ENCODE measurements at places on chromosomes 4 and X.

DNA sequence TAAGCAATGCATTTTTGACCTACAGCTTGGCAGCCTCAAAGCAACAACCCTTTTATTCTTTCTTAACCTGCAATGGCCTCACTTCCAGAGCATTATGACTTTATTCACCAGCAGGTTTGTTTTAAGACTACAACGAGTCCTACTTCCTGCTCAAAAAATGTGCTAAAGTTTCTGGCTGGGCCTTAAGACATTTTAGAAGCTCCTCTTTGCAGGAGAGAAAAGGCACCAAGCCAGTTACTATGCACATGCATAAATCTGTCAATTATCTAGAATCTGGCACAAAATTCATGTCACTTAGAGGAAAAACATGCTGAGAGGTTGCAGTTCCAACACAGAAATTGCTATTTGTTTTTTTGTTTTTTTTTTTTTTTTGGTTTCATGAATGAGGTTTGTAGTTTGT lies 223.0 kb upstream of the EPHA5 start:
- no peak for DNase-seq

DNA sequence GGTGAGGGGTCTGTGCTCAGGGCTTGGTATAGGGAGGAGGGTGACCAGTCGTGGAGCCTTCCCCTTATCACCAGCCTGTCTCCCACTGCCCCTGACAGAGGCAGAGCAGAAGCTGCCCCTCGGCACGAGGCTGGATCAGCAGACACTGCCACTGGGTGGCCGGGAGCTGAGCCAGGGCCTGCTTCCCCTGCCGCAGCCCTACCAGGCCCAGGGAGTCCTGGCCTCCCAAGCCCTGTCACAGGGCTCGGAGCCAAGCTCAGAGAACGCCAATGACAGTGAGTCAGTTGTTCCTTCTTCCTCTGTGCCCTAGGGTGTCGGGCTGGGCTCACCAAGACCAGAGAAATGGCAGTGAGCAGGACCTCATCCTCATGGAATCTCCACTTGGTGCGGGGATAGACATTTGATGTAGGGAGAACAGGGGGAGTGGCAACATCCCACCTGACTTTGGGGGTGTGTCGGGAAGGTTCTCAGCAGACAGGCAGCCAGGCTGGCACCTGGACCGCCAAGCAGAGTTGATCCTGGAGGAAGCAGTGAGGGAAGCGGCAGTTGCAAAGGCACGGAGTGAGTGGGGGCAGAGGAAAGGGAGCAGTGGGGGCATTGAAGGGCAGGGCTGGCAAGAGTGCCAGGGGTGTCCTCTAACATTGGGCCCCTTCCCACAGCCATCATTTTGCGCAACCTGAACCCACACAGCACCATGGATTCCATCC lies 14.3 kb upstream of the UBA1 start:
- no peak for DNase-seq

GRCh38 chr4:139907001-139907809 lies 241.6 kb downstream of the MGST2 start:
- no peak for DNase-seq

DNA sequence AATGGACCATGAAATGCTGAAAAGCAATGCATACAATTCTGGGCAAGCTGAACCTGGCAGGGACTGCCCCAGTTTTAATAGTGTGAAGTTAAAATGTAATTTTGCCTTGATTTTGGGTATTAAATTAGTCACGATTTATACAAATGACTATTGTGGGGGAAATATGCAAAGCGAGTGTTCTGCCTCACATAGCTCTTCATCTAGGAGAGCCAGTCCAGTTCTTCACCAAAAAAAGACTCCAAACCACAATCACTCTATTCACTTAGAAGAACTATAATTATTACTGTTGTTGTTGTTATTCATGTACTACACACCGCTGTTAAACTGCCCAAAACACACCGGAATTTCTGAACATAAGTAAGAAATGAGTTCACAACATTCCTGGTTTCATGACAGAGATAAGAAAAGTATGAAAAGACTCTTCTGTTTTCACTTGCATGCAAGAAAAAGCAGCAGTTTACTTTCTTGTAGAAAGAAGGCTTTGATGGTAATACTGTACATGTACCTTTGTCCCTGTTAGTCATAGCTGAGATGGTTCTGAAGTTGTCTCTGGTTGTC lies 101.9 kb downstream of the QRFPR start:
- no peak for DNase-seq

DNA sequence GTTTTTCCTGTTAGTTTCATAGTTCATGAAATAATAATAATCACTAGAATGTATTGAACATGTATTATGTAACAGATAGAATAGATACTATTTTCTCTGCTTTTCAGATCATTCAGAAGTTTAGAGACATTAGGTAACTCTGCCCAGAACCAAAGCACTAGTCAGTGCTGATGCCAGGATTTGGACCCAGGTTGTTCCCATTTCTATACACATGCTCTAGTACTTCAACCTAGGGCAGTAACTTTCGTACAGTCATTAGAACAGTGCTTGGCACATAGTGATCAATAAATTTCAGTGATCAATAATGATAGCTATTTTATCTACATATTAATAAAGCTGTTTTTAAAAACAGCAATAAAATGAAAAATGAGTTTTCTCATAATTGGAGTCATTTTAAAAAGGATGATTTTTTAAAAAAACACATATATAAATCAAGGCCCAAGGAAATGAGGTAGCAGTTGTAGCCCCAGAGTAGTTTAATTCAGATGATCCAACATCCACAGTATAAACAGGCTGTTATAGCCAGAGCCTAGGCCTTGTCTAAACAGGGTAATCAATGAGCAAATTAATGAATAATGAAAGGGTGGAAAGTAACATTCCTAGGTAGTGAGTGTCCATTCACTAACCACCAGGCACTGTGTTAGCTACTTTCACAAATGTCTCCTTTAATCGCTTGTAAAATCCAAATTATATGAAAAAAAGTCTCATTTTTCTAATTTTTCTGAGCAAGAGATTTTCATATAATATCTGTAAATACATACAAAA lies 25.6 kb downstream of the TXK start:
- no peak for DNase-seq

DNA sequence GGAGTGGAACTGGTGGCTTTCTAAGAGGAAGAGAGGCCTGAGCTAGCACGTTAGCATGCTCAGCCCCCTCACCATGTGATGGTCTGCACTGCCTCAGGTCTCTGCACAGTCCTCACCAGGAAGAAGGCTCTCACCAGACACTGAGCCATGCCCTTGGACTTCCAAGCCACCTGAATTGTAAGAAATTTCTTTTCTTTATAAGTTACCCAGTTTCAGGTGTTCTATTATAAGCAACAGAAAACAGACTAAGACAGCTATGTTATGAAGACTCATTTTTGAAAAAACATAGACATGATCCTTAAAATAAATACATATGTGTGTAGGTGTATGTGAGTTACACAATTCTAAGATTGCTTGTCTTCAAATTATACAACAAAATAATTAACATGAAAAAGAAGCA lies 74.7 kb downstream of the CEP44 start:
- DNase-seq: no peak

DNA sequence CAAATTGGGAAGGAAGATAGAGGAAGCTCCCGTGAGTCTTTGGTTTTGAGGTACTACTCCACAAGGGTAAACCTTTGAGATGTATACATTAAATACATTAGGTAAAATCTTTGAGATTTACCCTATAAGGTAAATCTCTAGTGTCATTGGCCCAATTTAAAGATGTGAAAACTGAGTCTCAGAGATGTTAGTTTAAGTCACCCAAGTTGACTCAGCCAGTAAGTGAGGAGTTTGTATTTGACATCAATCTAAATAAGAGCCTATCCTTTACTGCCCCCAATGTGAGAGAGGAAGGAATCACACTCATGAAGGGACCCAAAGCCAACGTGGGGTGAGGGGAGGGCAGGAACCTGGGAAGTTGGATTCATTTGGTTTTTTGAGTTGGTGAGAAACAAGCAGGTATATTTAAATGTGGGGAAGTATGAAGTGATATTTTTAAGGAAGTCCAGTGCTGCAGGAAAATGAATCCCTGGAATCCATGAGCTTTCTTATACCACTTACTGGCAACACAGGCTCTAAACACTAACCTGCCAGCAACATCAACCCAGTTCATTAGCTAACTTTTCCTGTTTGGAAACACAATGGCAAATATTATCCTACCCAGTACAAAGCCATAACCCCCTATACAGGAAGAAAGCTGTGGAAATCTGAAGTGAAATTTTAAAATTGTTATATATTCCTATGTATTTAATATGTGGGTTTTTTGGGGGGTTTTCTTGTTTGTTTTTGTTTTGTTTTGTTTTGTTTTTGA lies 55.3 kb downstream of the PALLD start:
- no peak for DNase-seq

- no peak for DNase-seq
Observed at GRCh38 chr4:176153124-176153523, 42.3 kb downstream of the SPATA4 start.

DNA sequence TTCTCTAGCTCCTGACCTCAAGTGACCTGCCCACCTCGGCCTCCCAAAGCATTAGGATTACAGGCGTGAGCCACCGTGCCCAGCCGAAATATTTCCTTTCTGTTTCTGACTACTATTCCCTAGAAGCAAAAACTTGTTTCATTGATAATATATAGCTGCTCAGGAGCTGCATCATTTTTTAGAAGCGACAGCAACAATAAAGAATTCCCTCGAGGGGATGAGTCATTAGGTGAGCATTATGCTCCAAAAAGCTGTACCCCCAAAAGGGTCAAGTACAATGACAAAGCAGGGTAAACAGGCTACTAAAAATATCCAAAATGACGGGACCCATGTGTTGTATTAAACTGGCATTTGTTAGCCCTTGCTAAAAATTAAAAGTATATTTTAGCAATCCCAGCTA lies 67.0 kb downstream of the RBM47 start:
- DNase-seq: no peak

DNA sequence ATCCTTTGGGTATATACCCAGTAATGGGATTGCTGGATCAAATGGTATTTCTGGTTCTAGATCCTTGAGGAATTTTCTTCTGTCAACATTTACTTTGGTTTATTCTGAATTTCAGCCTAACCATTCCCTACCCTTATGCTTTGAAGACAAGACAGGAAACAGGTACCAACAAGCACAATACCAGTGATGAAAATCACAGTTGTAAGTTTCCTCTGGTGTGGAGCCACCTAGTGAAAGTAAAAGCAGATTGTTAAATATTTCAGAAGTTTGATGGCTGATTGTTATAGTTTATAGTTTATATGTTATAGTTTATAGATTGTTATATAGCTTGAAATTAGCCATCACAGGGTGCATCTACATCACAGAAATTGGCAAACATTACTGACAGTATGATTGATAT lies 104.5 kb upstream of the AGA start:
- DNase-seq: no peak

DNA sequence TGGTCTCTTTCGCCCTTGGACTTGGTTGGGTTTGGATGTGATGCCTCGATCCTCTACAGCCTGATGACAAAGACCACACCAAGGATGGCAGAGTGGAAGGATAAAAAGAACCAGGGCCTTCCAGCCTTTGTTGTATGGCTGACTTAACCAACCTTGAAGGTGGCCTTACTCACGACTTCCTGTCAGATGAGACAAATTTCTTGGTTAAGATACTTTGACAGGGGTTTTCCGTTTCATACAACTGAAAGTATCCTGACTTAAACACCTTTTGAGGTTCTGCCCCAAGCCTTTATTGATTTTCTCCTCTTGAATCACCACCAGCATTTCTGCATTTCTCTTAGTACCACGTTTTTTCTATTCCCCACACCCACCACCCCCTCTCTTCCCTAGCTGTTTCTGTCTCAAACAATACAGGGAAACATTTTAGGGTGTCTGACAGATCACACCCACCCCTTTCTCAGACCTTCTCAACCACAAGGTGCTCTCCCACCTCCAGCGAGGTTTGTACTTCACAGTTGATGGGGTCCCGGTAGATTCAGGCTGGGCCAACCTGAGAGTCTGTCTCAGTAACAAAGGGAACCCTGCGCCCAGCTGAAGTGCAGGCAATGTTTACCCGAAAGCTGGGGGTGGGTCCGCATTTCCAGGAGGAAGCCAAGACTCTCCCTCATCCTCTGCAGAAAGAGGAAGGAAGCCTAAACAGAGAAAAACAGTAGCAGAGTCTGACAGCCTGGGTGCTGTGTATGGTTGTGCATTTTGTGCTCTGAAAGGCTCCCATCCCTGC lies 5.0 kb upstream of the TSPAN5 start:
- DNase-seq: no peak

DNA sequence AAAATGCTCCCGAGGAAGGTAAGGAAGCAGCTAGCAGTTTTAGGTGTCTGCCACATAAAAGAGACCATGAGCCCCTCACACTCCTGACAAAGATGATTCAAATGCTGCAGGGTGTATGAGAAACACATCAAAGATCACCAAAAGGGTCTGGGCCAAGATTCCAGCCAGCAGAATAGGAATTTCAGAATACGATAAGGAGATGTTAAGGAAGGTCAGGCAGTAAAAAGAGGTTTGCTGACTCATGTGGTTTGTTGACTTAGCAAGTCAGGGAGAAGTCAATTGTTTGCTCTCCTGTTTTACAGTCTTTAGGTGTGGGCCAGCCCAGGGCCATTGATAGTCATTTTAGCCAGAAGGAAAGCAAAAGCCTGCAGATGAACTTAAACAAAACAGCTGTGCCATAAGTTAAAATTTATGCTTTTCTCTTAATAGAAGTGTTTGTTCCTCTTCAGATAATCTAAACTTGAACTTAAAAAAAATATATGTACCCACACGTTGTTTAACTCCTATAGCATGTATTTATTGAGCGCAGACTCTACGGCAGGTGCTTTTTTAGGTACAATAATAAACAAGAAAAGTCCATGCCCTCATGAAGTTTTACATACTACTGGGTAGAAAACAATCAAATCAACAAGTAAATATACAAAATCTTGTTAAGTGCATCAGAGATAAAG lies 115.6 kb downstream of the CAMK2D start:
- DNase-seq: no peak

DNA sequence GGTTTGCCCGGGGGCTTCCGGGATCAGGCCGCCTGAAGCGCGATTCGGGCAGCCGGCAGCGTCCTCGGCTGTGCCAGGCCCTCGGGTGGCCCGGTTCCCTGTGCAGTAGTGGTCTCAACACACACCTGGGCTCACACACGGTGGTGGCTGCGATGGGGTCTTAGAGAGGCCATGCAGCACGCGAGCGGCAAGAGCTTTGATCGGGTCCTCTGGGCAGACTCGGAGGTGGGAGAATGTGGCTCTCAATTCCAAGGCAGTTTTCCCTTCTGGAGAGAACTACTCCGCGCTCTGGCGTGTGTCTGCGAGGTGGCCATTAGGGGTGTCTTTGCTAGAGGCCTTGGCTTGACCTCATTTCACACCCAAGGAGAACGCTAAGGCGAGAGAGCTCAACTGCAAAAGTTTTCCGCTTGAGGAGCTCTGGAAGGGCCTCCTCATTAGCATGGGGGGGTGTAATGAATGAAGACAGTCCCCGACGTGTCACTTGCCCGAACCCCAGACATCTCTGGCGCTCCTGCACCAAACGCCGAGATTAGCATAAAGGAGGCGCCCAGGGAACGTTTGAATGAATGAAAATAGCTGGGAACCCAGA lies 771 bp upstream of the RBPJ start:
- DNase-seq: no peak

- no peak for DNase-seq
Observed at GRCh38 chrX:3509934-3510333, 163.5 kb upstream of the MXRA5 start.

GRCh38 chr4:38017609-38018008 lies 57.4 kb downstream of the PTTG2 start:
- no peak for DNase-seq
